ENCODE measurements at places on chromosomes 12 and 14.
A peak's percentile ranks its signal among the peaks of the same experiment; 100 is the strongest.

DNA sequence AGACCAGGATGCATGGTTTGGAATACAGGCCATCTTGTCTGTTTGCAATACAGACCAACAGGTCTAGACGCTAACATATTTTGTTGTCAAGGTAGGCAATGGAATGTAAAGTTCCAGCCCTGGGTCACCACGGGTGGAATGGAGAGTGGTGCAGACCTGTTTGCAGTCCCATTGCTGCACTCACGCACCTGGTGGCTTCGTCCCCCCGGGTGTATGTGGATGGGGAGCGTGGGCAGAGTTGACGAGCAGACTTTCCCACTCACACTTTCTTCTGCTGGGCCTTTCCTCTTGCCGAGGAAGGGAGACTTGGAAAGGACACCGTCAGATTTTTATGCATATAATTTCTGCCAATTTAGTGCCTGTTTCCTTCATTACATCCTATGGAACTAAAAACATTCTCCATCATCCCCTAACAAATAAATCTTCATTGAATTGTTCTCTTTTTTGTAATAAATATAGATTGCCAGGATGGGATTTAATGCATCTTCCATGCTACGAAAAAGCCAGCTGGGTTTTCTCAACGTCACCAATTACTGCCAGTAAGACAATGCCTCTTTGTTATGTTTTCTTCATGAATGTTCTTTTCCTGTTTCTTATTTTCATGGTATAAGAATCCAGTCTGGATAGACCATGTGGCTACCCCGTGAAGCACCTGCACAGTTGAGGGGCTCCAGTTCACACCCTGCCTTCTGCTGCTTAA lies 15.2 kb downstream of the DCAF4 start:
- DNase-seq = no peak

GRCh38 chr12:40701756-40702155 lies 9.5 kb downstream of the CNTN1 start:
- DNase-seq = no peak

DNA sequence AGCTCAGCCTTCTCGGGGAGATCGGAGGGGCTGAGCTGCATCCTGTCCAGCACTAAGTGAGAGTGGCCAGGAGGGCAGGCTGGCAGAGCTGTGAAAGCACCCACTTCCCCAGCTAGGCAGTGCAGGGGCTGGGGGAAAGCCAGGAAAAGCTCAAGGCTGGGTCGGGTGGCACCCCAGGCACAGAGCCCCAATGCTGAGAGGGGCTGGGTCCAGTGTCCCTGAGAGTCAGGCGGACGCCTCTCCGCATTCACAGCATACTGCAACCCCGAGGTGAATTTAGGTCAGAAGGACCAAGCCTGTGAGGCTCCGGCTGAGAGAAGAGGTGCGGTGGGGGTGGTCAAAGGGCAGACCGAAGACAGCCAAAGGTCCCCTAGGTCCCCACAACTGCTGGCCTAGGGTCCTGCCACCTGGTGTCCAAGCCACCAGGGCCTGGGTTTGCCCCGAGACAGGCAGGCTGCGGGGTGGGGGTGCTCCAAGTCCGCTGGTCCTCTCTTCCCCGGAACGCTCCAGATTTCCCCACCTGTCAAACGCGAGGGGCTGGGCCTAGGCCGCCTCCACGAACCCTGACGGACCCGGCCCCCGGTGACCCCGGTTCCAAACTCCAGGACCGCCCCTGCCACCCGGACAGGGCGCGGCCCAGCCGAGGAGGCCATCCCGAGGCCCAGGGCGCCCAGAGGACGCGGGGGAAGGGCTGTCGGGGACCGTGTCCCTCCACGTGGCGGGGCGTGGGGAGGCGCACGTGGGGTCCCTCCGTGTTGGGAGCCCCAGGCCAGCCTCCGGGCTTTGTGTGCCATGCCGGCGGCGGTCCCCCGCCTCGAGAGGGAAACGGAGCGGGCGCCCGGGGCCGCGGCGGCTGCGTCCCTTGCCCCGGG lies 527 bp downstream of the CAMKK2 start:
- DNase-seq = peak; percentile 19

GRCh38 chr14:64337888-64338615 lies 43.9 kb upstream of the ESR2 start:
- DNase-seq = peak; percentile 71

GRCh38 chr14:87811246-87811645 lies 181.7 kb downstream of the GALC start:
- DNase-seq = no peak

DNA sequence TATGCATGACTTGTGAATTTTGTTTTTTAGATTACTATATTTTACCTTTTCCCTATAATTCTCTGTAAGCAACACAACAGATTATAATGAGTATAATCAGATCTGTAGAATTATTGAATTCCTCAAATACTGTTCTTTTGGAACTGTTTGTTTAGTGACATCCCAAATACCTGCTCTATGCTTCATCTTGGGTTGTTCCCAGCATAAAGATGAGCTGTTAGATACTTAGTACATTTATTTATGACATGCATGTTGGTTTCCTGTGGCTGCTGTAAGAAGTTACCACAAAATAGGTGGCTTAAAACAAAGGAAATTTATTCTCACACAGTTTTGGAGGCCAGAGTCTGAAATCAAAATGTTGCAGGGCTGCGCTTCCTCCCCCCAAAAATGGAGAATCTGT lies 78.4 kb downstream of the PTPRR start:
- no peak for DNase-seq

DNA sequence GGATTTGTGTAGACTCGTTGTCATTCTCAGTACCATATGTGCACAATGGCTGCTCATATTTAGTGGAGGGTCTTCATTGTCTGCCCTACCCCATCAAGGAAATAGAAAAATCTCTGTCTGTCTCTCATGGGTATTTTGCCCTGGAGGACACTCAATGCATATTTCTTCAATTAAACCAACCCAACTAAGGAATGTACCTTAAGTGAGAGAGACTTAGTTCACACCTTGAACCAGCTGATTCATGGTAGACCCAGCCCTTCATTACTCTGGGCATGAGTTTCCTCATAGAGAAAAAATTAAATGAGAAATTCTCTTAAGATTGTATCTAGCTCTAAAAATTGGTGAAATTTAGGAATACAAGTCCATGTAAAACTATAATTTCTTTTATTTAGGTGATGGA lies 107.1 kb upstream of the PLEKHG7 start:
- DNase-seq = no peak

- DNase-seq = no peak
Observed at GRCh38 chr14:26206640-26207039, 391.2 kb downstream of the NOVA1 start.

GRCh38 chr12:41476499-41477439 lies 288.6 kb downstream of the PDZRN4 start:
- DNase-seq = no peak

GRCh38 chr14:61544448-61545330 lies 150.6 kb upstream of the HIF1A start:
- DNase-seq = no peak

- no peak for DNase-seq
Observed at GRCh38 chr12:12180575-12180974, 86.3 kb downstream of the LRP6 start.

GRCh38 chr12:67759829-67760228 lies 111.3 kb downstream of the DYRK2 start:
- no peak for DNase-seq

- peak; percentile 45 for DNase-seq
Observed at GRCh38 chr14:91177073-91178034, 63.5 kb downstream of the DGLUCY start.

DNA sequence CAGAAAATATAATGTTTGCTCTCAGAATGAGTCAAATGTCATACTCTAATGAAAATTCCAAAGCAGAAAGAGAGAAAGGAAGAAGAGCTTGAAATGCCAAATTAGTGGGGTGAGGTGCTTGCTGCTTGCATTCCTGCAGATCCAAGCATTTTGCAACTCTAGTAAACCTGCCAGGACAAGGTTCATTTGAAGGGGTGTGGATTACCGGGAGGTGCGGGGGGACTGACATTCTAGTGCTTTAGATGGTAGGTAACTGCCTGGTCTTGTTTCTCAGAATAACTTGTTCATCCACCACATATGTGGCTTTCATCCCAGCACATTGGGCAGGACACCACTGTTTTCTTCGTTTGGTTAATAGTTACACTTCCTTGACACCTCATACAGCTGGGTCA lies 144.4 kb downstream of the AKAP6 start:
- no peak for DNase-seq

DNA sequence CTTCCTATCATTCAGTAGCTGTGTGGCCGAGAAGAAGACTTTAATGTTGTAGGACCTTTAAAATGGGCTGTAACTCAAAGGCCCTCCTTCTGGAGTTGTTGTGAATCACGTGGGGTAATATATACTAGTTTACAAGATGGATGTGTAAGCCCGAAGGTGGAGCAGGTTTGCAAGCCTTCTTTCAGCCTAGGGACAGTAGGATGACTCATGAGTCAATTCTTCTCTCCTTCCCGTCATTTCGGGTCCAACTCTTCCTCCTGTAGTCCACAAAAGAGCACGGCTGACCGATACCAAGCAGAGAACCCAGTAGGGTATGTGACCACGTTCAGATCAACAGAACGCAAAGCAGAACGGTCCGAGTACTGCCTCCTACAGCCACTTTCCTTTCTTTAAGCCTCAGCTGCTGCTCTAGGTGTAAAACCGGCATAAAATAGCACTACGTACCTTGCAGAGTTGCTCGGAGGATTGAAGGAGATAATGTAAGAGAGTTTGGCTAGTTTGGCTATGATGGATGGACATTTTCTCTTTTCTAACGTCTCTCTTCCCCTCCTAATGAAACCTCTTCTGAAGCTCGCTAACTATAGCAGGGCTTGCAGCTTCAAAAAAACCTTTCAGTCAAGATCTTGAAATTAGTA lies 1.3 kb upstream of the RASSF3 start:
- no peak for DNase-seq

GRCh38 chr14:100581228-100582145 lies 5.7 kb downstream of the BEGAIN start:
- no peak for DNase-seq

GRCh38 chr14:58408681-58409215 lies 13.0 kb downstream of the TOMM20L start:
- no peak for DNase-seq

- DNase-seq = no peak
Observed at GRCh38 chr14:55097881-55098560, 31.0 kb upstream of the LGALS3 start.

GRCh38 chr12:49040364-49040855 lies 20.2 kb downstream of the KMT2D start:
- DNase-seq = no peak

GRCh38 chr12:47767216-47767724 lies 5.8 kb upstream of the SLC48A1 start:
- DNase-seq = peak; percentile 19

- DNase-seq = no peak
Observed at GRCh38 chr12:92732716-92733115, 29.9 kb downstream of the PLEKHG7 start.

DNA sequence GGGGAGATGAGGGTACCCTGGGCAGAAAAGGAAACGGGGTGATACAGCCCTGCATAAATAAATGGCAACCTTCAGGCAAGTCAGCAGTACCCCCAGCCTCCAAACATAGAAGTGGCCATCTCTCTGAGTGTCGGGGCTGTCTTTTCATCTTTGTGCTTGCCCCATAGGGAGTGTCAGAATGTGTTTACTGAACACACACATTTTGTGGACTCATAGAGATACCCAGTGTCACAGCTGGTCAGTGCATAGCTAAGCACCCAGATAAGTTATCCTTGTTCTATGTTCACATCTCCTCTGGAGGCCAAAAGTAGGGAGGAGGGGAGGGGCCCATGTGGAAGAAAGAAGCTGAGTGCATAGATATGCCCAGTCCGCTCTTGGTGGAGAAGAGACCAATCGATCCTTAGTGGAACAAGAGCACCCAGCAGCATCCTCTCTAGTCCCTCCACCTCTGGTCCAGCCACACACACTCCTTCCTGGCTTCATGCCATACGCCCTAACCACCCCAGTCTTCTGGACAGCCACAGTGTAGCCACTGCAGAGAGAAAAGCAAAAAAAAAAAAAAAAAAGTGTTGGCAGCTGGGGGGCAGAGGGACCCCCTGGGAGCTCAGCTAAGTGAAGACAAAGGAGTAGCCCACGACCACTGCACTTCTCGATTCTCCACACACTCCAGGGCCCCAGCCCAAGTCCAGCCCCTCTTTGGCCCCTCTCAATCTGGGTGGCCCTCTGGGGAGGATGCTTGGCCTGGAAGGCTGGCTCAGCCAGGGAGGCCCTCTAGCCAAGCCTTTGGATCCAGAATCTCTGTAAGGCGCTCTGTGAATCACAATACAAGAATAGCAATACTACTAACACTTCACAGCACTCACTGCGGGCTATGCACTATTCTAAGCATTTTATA lies 2.6 kb downstream of the ITGA7 start:
- DNase-seq = no peak

DNA sequence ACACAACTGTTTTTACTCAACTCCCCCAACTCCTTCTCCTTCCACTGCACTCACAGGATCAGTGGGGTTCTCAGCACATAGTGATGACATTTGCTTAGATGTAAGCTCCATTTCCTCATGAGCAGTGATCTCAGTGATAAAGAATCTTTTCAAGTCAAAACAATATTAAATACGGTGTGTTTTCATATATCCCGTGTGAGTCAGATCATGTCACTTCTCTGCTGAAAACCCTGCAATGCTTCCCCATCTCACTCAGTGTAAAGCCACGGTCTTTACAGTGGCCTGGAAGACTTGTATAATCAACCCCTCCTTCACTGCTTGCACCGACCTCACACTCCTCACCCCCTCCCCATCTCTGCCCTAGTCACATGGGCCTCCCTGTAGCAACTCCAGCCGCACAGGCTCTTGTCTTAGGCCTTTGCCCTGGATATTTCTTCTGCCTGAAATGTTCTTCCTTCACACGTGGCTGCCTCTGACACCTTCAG lies 149.7 kb upstream of the ARHGAP5 start:
- DNase-seq = no peak

- DNase-seq = no peak
Observed at GRCh38 chr12:55720894-55721444, 776 bp downstream of the RDH5 start.

DNA sequence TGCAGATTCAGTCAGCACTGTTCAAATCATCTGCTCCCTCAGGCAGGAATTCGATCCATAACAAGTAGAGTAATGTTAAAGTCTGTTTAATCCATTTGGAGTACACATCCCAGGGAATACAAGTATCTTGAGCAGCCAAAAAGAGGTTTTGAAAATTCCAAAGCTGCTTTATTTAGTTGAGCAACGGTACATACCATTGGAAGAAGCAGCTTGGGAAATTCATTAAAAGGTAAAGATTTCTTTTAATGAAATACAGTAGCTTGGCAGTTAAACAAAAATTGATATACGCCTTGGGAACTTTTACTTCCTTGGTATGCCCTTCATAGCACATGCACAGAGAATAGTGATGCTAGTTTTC lies 153.8 kb downstream of the LRIG3 start:
- no peak for DNase-seq

DNA sequence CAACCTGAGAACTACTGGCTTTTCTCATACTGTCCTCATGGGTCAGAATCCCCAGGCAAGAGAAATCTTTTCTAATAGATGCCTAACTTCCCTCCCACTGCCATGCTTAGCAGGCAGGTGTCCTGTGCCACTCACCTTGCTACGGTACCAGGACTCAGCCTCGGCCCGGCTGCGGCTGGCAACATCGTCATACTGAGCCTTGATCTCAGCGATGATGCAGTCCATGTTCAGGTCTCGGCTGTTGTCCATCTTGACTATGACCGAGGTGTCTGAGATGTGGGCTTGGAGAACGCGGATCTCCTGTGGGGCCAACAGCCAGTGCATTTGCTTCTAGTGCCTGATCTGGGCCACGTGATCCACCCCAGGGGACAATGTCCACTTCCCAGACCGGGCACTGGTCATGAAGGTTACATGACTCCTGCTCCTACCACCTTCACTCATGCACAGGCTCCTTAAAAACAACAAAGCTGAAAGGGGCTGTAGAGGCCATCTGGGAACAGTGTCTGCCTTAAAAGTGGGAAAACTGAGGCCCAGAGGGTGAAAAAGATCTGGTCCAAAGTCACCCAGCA lies 4.1 kb downstream of the KRT85 start:
- no peak for DNase-seq

- DNase-seq = no peak
Observed at GRCh38 chr14:45185100-45185814, 49.5 kb downstream of the FANCM start.

Measured in activated naive CD4-positive, alpha-beta T cell (primary cell).